Activated CD8-positive, alpha-beta memory T cell treated with anti-CD3 and anti-CD28 coated beads for 1 hour (primary cell): ENCODE measurements at places on chromosomes 4 and X.

- DNase-seq = no peak
These were observed 1.5 kb downstream of the CCNG2 start for GRCh38 chr4:77158487-77158861.

GRCh38 chr4:39792529-39792928 lies 94.6 kb downstream of the UBE2K start:
- no peak for DNase-seq

DNA sequence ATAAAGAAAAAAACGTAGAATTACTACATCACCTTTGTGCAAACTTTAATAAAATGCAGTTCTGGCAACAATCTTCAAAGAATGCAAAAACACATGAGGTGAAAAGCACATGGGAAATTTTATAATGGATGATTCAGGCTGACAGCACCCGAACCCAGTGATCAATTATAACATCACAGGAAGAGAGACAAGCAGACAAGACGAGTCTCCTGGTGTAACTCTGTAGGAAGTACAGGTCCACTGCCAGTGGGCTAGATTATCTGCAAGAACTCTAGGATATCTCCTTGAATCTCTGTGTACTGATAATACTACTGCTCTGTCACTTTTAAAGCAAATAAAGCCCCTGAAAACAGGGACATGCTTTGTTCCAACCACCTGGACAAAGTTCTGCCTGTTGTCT lies 58.9 kb upstream of the NXF3 start:
- DNase-seq = no peak

- DNase-seq = no peak
These were observed 44.3 kb downstream of the ARHGEF38 start for GRCh38 chr4:105596684-105597083.

GRCh38 chr4:24734511-24734910 lies 60.9 kb upstream of the SOD3 start:
- DNase-seq = no peak

- DNase-seq = no peak
These were observed 9.2 kb upstream of the TREX2 start for GRCh38 chrX:153454901-153455550.

- no peak for DNase-seq
These were observed 18.8 kb upstream of the CHRNA9 start for GRCh38 chr4:40316333-40316781.
